ENCODE measurements at places on chromosomes 6 and 20. TPM values are rescaled to one million over a fixed set of nuclear protein-coding genes. Genes with fewer than 3 reads are reported as not detected.

Gene MUC21
- total RNA-seq: not detected

Gene LY6G6F
- total RNA-seq: not detected

Gene PTPRA
- 70.2 TPM for total RNA-seq

Gene CALHM6
- 20.7 TPM for total RNA-seq

Gene TNXB
- 5.7 TPM for total RNA-seq

Gene GID8
- 34.9 TPM for total RNA-seq

Gene MLIP
- total RNA-seq: not detected

Gene ABT1
- total RNA-seq: 27.2 TPM

Gene WFDC10B
- total RNA-seq: not detected
